ENCODE measurements at places on chromosomes 13 and 19.

DNA sequence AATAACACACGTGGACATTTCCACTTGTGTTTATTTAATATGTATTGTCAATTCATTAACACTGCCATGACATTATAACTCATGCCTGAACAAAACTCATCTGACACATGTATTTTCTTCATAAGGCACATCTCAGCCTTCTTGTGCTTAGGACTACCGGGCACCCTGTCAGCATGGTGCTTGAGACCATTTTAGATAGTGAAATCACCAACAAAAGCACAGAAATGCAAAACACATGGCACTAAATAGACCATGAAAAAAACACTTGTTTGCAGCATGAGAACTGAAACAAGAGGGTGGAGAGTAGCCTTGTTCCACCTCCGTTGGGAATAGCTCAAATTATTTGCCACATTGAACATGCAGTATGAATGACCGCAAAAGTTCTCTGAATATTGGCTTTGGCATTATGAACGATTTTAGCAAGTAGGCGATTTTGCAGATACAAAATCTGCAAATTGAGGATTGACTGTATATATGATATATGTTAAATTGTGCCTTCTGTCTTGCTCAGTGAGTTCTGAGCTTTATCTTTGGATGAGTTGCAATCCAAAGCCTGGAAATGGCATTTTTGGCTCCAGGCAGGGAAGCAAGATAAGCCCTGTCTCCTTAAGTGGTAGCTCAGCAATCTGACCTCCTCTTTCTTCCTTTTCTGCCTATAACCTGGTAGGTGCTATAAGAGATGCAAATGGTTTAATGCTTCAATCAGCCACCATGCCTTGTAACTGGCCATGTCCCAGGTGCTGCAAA is 328.2 kb downstream of the HS6ST3 start:
- no peak for DNase-seq

DNA sequence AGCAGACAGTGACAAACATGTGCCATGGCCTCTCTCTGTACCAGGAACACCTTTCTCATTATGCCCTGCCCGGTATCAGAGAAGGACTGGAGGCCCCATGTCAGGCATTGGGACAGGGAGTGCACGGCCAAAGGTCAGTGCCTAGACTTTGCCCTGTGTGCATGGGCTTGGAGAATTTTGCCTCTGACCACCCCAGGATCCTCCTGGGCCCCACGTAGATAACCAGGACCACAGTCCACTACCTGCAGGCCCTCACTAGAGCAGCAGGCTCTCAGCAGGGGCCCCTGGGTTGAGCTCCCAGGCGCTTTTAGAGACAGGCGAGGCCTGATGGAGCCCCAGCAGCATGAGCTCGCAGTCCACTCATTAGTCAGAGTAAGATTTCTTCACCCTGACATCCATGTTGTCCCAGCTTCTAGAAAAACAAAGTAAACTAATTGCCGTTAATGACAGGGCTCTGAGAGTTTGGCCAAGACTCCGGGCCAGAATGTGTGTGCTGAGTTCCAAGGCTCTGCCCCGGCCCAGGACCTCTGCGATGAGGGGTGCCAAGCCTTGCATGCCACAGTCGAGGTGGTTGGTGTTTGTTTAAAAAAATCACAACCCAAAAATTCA is 42.7 kb downstream of the CAPN12 start:
- no peak for DNase-seq

- no peak for DNase-seq
These were observed 16.3 kb upstream of the GPR183 start for GRCh38 chr13:99323488-99323887.

DNA sequence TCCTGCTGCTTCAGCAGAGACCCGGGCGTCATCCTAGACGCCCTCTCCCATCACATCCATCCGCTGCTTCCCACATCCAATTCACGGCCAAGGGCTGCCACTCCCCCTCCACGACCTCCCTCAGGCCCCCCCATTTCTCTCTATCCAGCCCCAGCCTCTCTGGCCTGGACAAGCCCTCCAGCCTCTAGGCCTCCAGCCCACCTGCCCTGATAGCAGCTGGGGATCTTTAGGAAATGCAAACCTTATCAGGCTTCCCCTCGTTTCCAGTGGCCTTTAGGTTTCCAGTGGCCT is 51.6 kb downstream of the PEPD start:
- DNase-seq = no peak

DNA sequence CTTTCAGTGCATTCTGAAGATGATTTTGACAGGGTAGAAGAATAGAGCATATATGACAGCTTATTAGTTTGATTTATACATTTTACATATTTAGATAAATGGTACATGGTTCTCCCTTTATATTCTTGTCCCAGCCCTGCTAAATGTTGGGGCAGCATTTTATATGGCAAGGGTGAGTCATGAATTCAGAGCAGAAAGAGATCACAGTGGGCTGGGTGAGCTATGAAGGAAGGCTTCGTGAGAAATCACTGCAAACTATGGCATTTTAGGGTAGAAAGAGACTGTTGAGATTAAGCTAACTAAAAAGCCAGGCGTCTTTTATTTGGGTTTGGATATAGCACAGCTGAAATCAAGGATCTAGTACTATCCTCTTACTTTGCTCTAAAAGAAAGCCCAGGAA is 23.9 kb upstream of the METTL21C start:
- no peak for DNase-seq

GRCh38 chr19:16853066-16853465 is 23.9 kb downstream of the SIN3B start:
- DNase-seq = no peak

GRCh38 chr19:3725640-3726310 is 17.6 kb downstream of the TJP3 start:
- DNase-seq = no peak

DNA sequence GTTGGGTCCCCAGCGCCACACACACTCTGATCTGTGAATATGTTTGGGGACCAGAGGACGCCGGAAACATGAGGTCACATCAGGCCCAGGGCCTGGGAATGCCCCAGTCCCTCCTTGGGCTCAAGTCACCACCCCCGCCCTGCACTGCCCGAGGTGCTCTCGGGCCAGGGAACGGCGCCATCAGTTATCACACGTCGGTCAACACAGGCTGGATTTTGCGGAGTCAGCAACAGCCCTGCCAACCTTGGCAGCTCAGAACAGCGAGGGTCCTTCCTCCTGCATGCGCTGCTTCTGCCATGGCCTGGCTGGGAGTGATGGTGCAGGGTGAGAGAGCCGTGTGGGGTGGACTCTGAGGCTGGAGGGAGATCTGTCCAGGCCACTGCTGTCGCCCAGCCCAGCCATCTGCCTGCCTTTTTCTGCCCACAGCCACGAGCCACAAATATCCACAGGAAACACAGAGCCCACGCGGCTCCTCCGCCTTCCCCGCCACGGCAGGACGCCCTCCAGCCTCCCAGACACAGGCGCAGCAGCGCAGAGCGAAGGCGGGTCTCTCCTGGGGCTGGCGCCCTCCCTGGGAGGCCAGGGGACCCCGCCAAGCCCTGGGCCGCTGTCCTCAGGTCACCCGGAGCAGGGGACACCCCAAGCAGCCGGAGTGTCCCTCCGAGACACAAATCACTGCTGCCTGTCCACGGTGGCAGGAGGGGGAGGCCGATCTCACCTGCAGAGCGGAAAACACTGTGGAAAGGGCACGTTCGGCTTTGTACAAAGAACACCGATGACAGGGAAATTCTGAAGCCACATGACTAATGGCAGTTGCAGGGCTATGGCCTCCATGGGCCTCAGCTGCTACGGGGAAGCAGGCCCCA is 31.6 kb upstream of the CACTIN start:
- no peak for DNase-seq

- no peak for DNase-seq
These were observed 102.5 kb downstream of the FAM216B start for GRCh38 chr13:42883771-42884467.

DNA sequence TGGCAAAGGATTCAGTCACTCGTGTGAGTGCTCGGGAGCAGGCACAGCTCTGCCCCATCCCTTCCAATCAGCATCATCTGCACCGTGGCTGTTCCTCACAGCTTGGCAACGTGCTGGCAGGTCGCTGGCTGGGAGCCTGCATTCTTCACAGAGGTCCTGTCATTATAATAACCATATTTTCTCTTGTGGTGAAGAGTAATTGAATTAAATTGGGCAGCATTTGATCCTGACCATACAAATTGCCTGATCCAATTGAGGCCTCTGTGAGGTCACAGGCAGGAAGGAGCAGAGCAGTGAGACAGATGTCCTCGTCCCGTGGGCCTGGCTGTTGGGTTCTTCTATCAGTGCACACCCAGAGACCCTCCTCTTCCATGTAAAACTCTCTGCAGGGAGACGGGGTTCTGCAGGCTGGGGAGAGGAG is 407.8 kb downstream of the COG6 start:
- no peak for DNase-seq

DNA sequence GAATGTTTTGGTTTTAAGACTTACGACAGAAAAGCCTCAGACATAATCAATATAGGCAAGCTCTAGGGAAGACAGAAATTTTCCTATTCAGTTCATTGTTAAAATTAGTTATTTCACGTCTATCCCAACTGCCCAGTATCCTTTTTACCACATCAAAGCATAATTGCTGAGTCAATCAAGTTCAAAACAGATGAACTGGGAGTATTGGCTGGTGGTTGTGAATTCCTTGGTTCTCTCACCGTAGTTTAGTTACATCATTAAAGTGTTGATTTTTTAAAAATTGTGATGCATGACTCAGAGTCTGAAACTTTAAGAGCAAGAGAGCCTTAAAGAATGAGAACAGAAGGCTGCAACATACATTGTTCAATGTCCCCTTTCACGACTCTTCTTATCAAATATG is 143.3 kb upstream of the FREM2 start:
- DNase-seq = no peak
